ENCODE measurements at places on chromosomes 5 and 9.

DNA sequence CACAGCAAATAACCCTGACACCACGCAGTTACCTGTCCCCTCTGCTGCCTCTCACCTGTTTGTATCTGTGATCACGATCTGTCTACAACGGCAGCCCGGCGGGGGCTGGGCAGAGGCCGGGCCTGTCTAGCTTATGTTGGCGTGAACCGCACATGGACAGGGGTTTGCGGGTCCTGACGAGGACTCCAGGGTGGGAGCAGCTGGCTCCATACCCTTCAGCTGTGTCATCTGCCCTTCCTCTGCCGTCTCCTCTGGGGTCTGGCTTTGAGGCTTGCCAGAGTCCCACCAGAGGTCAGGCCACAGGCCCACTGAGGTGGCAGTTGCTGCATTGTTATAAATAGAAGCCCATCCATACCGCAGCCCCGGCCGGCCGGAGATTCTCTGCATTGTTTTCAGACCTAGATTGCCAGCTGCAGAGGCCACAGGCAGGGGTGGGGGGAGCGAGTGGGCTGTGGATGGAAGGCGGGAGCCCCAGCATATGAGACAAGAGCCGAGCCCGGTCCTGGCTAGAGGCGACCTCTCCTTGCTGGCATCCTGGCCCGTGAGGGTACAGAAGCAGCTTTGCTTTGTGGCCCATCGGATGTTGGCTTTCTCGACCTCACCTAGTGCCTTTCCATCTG is 37.8 kb downstream of the FAM78A start:
- DNase-seq = no peak

DNA sequence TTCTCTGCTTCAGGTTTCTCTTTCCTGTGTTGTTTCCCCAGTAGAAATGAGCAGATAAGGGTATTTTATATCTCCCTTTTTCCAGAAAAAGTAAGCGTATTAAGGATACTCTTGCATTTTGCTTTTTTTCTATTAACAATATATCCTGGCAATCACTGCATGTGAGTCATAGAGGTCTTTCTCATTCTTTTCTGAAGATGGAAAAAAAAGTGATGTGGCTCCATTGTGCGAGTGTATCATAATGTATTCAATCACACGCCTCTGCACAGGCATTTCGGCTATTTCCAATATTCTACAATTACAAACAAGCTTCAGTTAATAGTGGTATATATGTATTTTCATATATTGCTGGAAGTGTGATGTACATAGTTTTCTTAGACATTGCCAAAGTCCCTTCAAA is 155.9 kb downstream of the MED27 start:
- DNase-seq = no peak

GRCh38 chr9:119005162-119005561 is 364.1 kb downstream of the BRINP1 start:
- DNase-seq = no peak

- no peak for DNase-seq
These were observed 106.1 kb downstream of the NUDT12 start for GRCh38 chr5:103456476-103456875.

GRCh38 chr9:127652733-127653132 is 40.7 kb downstream of the STXBP1 start:
- DNase-seq = no peak

GRCh38 chr5:40551496-40552491 is 127.9 kb upstream of the PTGER4 start:
- DNase-seq = peak; percentile 90

DNA sequence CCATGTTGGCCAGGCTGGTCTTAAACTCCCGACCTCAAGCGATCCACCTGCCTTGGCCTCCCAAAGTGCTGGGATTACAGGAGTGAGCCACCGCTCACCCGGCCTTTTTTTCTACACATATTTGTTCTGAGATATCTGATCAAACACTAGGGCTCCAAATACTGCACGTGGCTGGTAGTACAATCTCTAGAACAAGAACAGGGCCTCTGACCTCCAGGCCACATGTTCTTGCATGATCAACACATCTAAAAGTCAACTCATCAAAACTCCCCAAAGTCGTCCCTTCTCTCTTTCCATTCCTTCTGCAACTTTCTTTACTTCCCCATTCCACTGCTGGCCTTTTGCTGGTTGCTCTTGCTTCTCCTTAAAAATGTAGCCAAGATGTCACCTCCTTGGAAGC is 113.3 kb upstream of the LHFPL2 start:
- no peak for DNase-seq

DNA sequence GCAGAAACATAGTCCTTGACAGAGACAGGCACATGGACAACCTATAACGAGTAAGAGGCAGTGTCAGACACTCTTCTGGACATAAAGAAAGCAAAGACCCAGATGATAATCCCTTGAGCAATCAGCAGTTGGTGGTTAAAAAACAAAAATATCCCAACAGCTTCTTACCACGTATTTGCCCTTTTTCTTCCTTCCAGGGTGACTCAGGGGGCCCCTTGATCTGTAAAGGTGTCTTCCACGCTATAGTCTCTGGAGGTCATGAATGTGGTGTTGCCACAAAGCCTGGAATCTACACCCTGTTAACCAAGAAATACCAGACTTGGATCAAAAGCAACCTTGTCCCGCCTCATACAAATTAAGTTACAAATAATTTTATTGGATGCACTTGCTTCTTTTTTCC is 9.5 kb downstream of the GZMK start:
- DNase-seq = no peak

DNA sequence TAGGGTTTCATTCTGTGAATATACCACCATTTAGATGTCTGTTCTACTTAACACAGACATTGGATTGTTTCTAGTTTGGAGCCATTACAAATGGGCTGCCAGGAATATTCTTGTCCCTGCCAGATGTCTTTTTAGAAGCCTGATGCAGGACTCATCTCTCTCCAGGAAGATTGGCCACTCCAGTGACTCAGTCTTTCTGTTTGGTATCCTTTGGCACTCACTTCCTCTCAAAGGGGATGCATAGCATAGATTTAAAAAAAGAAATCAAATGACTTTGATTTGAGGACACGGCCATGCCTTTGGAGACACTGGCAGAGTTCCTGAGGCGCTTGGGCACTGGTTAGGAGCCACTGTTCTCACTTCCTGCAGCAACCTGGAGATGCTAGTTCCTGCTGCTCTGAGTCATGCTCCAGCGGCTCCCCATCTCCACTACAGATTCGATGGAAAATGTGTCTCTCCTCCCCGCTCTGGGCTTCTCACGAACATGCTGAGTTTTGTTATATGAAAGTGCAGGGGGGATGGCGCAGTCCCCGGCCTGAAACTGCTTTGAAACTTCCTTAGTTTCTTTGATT is 3.5 kb upstream of the ZNF366 start:
- DNase-seq = peak; percentile 68

- DNase-seq = no peak
These were observed 132.1 kb downstream of the AP3B1 start for GRCh38 chr5:78162253-78162862.

DNA sequence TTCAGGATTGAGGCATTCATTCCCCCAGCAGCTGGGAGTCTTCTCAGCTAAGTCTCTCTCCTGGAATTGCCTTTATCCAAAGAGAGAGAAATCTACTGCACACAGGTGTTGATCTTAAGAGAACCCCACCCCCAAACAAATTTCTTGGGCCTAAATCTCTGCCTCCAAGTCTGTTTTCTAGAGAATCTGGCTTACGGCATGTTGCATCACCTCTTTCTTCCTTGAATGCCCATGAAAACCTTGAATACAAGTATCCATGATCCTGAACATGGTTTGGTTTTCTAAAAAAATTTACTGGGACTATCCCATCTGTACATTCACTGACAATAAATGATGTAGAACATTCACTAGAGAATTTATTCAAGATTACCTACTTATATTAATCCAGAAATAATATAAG is 401.6 kb downstream of the PDE4D start:
- no peak for DNase-seq

DNA sequence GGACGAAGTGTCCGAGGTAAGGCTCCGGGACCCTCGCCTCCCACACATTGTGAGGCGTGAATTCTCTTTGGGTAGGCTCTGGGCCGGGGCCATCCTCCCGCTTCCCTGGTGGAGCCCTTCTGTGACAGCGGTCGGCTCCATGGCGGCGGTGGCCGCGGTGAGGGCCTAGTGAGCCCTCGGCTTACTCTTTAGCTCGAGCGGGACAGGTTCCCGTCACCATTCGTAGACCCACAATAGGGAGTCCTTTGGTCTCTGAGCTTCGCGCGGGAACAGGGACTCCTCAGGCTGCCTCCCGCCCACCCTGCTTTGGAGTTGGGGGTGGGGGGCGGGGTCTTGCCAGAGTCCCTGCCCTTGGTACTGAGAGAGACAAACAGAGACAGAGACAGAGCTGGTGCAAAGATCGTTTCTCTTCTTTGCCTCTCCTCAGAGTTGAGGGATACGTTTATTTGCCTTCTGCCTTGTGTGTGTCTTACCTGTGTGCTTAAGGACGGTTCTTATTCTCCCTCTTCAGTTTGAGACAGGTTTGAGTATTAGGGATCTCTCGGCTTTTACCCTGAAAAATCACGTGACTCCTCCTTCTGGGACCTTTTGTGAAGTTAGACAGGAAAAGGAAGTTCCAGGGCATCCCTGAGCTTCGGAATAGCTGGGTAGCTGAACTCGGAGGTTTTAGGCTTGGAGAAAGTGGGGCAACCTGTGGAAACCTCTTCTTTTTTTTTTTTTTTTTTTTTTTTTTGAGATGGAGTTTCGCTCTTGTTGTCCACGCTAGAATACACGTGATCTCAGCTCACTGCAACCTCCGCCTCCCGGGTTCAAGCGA is 833 bp downstream of the ANKHD1 start:
- no peak for DNase-seq

DNA sequence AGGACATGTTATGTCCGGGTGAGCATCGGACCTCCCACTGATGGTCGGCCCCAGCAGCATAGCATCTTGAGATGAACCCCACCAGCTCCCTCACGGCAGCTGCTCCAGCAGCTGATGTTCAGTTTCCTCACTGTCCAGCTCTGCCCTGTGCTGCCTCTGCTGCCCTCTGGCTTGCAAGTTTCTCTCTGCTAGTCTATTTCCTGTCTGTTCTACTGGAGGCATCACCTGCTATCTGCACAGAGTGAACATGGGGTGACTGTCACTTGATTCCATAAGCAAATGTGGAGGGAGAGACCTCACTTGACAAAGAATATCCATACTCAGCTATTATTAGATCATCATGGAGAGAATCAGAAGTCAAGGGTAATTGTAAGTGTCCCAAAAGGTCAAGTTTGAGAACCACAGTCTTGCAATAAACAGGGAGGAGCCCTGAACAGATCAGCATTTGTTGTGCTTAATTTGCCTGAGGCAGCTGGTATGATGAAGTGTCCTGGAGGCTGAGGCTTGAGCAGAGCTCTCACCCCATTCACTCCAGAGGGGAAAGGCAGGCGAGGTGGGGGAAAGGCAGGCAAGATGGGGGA is 702.8 kb downstream of the SEMA5A start:
- no peak for DNase-seq

DNA sequence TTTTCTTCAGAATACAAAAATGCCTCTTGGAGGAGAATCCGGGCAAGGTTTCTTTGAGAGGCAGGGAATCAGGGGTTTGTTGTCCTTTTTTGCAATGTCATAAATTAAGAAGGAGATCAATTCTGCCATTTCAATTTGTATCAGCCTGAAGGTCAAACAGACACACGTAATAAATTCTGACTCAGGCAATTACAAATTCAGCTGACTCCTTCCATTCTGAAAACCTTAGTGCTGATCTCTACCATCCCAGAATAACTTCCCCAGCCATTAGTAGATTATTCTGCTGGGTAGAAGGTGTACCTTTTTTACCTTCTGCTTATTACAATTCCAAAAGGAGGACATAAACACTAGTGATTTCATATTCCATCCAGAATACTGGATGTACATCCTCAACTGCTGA is 516.6 kb downstream of the AGTPBP1 start:
- no peak for DNase-seq

GRCh38 chr9:98890256-98890655 is 53.5 kb upstream of the COL15A1 start:
- no peak for DNase-seq

DNA sequence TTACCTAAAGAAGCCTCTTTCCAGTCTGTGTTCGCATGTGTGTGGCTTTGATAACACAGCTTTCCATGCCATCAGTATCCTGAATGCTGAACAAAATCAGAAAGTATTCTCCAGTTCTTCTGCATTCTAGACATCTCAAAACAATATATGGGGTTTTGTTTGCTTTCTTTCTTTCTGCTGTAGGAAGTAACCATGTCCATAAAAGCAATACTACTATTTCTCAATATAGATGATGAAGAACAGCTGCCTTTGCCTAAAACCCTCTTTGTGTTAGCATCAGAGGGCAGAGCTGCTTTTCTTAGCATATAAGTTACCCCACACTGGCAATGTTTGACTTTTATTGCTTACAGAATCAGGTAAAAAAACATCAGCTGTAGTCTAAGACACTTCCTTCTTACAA is 963.6 kb downstream of the CDH12 start:
- no peak for DNase-seq

- DNase-seq = no peak
These were observed 104.2 kb upstream of the RASEF start for GRCh38 chr9:83167126-83167525.

DNA sequence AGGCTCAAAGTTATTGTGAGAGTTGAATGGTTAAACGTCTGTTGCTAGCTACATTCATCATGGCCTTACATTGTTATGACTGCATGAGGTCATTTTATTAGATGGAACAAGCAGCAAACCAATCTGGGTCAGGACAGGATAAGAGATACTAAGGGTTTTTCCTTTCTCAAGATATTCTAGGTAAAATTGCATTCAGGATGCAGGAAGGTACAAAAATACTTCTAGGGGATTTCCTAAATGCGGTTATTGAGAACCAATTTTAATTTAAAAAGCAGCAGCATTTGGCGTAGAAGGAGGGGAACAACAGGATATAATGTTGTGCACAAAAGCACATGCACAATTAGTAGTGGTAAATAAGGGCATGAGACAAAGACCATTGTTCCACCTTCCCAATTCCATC is 39.2 kb upstream of the LURAP1L start:
- DNase-seq = no peak

DNA sequence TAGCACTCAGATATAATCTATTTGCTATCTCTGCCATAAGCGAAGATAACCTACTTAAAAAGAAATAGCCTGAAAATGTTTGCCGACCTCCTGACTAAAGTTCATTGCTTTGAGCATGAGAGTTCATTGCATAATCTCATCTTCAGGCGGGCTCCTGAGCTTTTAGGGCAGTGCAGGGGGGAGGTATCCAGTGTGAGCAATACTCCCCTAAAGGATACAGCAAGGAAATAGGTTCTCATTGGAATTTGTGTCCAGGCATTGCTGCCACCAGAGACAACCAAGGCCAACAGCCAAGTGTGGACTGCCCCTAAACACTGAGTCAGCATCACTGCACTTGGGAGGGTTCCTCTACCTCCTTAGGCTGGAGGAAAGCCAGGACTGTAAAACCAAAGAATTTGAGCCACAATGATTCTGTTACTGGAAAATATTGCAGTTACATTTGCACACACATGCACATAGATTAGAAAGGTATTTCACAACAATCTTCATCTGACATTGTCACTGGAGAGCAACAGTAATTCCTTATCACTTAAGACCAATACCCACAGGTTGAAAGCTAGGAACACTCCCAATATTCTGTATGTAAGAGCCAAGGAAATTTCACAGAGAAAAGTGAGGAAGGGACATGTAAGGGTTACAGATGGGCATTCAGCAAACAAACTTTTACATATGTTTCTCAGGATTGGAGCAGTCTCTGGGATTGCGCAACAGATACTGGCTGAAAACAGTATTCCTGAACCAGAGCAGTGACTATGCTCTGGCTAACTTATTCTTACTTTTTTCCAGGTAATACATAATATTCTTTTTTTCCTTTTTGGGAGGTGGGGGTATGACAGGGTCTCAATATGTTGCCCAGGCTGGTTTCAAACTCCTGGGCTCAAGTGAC is 98.6 kb upstream of the TLE1 start:
- peak; percentile 93 for DNase-seq

GRCh38 chr9:133475292-133476012 is 3.4 kb downstream of the SLC2A6 start:
- no peak for DNase-seq
